Osteoblast (primary cell): ENCODE measurements at places on chromosomes 3 and 15. TPM values are rescaled to one million over a fixed set of nuclear protein-coding genes. Genes with fewer than 3 reads are reported as not detected.

DNA sequence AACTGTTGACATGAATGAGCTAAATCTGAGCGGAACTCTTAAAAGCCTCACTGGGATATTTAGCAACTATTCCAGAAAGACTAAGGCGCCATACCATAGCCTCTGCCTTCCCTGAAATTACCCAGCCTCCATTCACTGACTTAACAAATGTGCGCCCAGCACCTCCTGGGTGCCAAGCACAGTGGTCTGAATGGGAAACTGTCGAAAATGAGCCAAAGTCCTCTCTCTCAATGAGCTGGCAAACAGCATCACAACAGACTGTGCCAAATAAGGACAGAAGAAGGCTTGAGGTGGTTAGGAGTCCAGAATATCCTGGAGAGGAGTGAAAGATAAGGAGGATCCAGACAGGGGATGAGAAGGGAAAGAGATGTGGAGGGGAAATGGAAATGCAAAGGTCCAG is 332.4 kb downstream of the MAGI1 start:
- peak; percentile 4 for DNase-seq
- H3K4me1 ChIP-seq = no peaks in the 10 kb centered on the region
- no peak overlapping the region for H3K27ac ChIP-seq
- no peaks in the 10 kb centered on the region for H3K27me3 ChIP-seq

- no peak for DNase-seq
- H3K4me3 ChIP-seq = no peak overlapping the region
- H3K27me3 ChIP-seq = no peaks in the 10 kb centered on the region
- peak overlapping the region; percentile 44 for H3K27ac ChIP-seq
- H3K4me1 ChIP-seq = peaks cover 45% of the 10 kb centered on the region
- no peaks in the 10 kb centered on the region for H3K36me3 ChIP-seq
Measured at GRCh38 chr3:14227856-14228255, 49.2 kb downstream of the LSM3 start.

GRCh38 chr15:60255390-60255789 is 142.4 kb downstream of the ANXA2 start:
- DNase-seq = no peak
- no peak overlapping the region for H3K27ac ChIP-seq
- no peaks in the 10 kb centered on the region for H3K36me3 ChIP-seq
- no peak overlapping the region for H3K4me3 ChIP-seq
- no peaks in the 10 kb centered on the region for H3K4me1 ChIP-seq

Gene PEX5L
- 0.59 and 1.4 TPM in 2 replicates for total RNA-seq
